Foreskin keratinocyte (primary cell): ENCODE measurements at places on chromosomes 5 and 9.

GRCh38 chr9:32839013-32839885 is 55.9 kb downstream of the TMEM215 start:
- peak; percentile 1 for DNase-seq

DNA sequence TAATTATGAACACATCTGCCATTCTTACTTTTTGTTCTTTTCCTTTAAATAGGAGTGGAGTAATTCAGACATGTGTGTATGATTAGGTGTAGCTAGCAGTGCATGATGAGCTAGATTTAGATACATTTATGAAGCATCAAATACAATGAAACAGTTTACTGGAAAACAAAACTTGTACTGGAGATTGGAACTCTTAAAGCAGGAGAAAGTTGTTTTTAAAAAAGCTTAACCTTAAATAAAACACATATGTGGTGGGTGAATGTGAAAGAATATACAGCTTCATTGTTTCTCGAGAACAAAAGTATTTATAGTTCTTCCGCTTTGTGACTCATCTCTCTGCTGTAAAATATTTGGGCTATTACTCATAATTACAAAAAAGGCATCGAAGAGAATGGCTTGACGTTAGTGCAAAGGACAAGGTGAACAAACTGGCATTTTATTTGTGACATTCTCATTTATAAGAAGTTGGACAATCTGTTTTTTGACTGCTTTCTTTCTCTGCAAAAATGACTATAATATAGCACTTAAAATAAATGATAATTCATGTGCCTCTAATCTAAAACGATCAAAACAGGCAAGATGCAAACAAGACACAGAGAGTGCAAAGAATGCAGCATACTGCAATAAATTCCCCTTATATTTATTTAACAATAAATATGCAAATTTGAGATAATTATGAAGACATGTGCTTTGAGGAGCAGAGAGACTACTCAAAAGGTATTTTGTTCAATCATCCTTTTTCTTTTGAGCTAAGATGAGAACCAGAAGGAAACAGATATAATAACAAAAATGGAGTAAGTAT is 478.8 kb downstream of the CETN3 start:
- DNase-seq, result peak; percentile 49

- DNase-seq, result no peak
These were observed 167.0 kb downstream of the RGS3 start for GRCh38 chr9:113630386-113631136.

DNA sequence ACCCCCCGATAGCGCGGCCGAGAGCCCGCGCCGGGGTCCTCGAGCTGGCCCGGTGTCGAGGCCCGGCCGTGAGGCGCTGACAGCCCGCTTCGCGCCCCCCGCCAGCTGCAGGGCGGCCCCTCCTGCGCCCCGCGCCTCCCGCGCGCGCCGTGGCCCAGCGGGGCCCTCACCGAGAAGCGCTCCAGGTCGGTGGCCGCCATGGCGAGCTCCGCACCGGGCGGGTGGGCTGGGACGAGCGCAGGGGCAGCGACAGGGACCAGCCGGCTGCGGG is 166 bp downstream of the SEPTIN8 start:
- DNase-seq, result no peak

DNA sequence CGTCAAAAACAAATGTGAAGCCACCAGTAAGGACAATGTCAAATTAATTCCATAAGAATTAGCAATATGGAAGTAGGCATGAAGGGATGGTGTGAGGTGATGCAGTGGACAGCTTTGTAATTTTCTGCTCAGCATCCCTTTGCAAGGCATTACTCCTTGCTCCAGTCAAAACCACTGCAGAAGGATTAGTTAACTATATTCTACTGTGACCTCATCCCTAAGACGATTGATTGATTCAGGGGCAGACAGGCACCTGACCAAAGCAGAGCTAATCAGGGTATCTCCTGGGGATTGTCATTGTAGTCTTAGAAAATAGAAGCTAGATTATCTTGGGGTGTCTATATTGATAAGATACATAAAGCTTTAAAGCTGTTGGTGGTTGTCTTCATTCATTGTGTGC is 98.7 kb downstream of the NMUR2 start:
- no peak for DNase-seq

DNA sequence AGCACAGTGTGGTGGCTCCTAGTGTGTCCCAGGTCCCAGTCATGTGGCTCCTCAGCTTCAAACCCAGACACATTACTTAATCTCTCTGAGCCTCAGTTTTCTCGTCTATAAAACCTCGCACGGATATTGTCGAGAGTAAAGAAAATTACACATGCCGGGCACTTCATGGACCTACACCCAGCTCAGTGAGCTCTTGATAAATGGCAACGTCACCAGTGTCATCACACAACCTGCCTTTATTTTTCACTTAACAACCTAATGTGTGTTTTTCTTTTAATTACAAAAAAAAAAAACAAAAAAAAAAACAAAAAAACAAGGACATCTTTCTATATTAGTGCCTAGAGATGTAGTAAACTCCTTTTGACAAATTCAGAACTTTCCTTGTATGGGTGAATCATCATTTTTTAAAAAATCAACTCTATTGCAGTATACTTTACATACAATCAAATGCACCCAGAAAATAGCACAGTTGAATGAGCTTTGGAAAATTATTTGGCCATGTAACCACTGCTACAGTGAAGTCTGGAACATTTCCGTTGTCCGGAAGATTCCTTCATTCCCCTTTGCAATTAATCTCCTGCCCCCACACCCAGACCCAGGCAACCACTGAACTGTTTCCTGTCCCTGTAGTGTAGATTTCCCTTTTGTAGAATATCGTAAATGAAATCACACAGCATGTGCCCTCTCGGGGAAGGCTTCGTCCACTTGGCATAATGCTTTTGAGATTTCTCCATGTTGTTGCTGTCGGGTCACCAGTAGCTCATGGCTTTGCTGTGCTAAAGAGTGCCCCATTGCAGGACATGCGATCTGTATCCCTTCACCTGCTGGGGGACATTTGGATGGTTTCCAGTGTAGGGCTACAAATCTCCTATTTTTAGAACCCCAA is 100.4 kb upstream of the LARP1 start:
- DNase-seq, result no peak

- no peak for DNase-seq
These were observed 11.2 kb downstream of the SPATA31D1 start for GRCh38 chr9:81999806-82000205.
